ENCODE measurements at places on chromosomes 4 and X.

DNA sequence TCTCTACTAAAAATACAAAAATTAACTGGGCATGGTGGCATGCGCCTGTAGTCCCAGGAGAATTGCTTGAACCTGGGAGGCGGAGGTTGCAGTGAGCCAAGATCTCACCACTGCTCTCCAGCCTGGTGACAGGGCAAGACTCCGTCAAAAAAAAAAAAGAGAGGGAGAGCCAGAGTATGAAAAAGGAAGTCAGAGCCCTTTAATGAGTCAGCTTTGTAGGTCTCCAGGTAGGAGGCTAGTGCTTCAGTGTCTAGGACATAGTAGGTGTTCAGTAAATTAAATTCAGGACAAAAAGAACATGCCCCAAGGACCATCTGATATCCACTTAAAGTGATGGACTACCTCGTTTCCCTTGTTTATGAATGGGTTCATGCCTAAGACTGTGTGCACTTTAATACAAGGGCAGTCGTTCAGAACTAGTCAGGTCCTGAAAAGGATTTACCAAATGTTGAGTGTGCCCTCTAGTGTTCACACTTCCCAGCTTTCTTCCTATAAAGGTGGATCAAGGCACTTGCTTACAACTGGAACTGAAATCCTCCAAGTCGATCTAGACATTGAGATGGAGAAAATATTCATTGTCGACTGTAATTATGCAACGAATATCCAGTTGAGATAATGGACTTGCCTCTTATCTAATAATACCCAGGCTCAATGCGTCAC, 29.0 kb downstream of the F9 start:
- ATAC-seq = peak; percentile 50

DNA sequence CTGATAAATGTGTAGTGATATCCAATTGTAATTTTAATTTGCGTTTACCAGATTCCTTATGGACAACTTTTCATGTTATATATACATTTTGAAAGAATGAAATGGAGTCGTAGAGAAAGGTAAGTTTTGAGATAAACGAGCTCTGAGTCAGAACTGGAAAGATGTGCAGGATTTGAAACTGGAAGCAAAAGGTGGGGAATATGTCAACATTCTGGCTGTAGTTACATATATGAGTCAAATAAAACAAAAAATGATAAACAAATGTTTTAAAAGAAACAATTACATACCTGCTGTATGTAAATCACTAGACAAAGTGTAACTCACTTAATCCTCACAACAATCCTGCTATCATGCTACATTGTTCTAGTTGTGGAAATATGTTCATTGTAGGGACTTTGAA, 84.0 kb downstream of the LPAR4 start:
- ATAC-seq = no peak

DNA sequence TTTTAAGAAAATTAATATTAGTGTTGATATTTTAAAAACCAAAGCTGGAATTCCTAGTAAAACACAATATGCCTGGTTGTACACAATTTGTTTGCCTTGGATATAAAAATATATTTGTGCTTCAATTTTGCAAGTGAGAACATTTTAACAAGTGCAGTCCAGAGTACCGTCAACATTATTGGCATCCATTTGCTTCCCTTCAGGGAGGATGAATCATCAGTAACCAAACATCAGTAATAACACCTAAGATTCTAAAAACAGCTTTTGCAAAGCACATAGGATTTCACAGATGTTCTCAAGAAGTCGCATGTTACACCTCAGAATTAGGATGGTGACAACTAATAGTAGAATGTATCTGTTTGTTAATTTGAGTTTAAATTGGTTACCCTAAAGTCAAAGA, 262.6 kb upstream of the BMP3 start:
- ATAC-seq = peak; percentile 48

DNA sequence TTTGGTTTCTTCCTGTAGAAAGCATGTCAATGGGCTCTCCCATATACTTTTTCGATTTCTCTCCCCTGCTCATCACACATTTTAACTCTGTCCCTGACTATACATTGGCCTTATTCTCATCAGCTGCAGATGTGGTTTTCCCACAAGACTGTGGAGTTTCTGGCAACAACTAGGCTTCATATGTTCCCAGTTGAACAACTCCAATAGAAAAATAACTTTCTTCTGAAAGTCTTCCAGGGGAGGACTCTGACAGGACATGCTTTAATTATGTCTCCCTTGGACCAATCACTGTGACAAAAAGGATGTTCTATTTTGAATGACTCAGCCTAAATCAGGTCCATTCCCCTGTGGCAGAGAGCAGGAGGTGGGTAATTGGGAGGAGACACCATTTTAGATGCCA, 28.1 kb downstream of the SPANXC start:
- no peak for ATAC-seq

GRCh38 chr4:176534566-176534965, 214.8 kb downstream of the SPCS3 start:
- peak; percentile 74 for ATAC-seq

DNA sequence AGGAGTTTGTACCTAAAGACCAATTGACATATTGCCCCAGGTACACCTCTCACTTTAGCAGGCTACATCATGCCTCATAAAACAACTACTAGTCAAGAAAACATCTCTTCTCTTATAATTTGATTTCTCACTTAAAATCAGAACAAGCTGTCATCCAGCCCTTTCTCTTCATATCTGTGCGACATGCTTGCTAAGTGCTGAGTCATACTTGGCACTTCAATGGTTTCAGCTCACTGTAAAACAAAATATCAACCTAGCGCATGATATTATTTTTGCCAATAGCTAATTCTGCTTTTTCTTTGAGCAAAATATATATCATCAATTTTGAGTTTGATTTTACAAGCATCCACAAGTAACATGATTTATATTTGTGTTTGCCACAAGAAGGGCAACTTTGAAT, 27.9 kb upstream of the FUNDC1 start:
- ATAC-seq = no peak

DNA sequence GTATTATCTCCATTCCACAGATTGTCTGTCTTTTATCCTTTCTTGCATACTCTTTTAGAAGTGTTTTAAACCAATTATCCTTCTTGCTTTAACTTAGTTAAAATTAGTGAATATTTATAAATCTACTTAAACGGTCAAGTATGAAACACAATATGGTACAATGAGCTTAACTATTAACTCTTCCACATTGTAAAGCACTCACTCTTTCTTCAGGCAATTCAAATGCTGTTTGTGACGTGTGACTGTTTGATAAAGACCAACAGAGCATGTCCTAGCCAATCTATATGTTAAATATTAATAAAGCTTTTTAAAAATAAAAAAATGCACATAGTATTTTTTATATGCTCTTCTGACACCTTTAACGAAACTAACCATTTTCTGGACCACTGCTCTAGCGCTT, 192.7 kb downstream of the ARAP2 start:
- no peak for ATAC-seq

Data from motor neuron (in vitro differentiated cells).